ENCODE measurements at places on chromosomes 3 and 15.

DNA sequence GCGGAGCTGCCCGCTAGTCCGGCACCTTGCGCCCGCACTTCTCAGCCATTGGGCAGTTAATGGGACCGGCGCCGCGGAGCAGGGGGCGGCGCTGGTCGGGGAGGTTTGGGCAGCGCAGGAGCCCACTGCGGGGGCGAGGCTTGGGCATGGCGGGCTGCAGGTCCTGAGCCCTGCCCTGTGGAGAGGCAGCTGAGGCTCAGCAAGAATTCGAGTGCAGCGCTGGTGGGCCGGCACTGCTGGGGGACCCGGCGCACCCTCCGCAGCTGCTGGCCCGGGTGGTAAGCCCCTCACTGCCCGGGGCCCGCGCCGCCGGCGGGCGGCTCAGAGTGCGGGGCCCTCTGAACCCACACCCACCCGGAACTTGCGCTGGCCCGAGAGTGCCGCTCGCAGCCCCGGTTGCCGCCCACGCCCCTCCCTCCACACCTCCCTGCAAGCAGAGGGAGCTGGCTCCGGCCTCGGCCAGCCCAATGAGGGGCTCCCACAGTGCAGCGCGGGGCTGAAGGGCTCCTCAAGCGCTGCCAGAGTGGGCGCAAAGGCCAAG is 835.0 kb downstream of the TBL1XR1 start:
- no peak for DNase-seq

DNA sequence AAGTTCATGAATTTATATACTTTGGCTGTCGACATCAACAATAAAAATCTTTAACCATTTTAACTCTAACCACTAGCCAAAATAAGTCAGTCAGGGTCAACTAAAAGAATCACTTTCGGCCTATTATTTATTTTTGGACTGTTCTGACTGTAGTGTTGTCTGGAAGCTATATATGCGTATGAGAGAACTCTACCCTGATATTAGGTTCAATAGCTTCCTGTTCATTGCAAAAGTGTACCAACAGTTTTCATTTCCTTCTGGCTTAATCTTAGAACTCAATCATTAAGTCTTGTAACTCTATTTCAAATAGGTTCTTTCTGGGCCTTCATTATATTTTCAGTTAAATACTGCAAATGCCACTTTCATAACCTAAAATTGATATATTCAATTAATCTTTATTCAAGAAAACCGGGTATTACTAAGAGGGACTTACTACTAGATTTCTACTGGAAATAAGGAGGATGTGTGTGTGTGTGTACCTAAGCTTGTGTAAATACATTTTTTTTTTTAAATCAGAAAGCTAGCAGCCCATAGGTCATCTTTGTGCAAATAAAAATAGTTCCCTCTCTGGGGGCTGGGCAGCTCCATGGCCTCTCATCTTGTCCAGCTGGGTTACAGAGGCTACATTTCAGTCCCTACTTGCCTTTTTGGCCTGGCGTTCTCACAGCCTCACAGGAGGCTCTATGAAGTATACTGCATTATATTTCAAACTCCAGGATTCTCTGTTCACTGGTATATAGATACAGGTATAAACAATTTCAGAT is 5.8 kb downstream of the SERPINI2 start:
- DNase-seq = no peak

- DNase-seq = peak; percentile 45
These were observed 21.0 kb upstream of the PLXNA1 start for GRCh38 chr3:126961791-126962461.

DNA sequence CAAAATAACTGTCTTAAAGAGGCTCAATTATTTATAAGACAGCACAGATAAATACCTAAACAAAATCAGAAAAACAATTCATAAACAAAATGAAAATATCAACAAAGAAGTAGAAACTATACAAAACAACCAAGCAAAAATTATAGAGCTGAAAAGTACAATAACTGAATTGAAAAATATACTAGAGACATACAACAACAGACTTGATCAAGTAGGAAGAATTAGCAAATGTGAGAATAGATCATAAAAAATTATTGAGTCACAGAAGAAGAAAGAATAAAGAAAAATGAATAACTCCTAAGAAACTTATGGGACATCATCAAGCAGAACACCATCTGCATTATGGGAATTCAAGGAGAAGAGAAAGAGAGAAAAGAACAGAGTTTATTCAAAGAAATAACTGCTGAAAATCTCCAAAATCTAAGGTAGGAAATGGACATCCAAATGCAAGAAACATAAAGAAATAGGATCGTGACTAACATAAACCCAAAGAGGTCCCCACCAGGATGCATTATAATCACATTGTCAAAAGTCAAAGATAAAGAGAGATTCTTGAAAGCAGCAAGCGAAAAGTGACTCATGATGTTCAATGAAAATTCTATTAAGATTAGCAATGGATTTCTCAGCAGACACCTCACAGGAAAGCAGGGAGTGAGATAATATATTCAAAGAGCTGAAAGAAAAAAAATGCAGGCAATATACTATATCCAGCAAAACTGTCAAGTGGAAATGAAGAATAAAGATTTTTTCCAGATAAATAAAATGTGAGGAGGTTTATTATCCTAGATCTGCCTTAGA is 85.9 kb downstream of the DCLK3 start:
- DNase-seq = no peak

- DNase-seq = no peak
These were observed 220.1 kb downstream of the PYDC2 start for GRCh38 chr3:191680989-191681597.

DNA sequence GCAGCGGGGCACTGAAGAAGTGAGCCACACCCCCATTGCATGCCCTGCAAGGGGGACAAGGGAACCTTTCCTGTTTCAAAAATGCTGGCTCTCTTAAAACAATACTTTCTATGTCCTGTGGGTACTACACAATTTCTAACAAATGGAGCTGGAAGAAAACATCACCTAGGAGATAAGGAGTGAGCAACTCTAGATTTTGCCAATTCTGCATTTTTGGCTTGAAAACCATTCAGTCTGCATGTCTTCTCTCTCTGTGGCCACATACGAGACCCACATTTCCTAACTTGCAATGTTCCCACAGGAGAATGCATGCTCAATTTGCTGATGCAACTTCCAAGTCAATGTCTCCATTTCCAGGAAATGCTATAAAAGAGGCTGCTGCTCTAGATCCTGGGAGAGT is 662.0 kb downstream of the SQOR start:
- DNase-seq = no peak

DNA sequence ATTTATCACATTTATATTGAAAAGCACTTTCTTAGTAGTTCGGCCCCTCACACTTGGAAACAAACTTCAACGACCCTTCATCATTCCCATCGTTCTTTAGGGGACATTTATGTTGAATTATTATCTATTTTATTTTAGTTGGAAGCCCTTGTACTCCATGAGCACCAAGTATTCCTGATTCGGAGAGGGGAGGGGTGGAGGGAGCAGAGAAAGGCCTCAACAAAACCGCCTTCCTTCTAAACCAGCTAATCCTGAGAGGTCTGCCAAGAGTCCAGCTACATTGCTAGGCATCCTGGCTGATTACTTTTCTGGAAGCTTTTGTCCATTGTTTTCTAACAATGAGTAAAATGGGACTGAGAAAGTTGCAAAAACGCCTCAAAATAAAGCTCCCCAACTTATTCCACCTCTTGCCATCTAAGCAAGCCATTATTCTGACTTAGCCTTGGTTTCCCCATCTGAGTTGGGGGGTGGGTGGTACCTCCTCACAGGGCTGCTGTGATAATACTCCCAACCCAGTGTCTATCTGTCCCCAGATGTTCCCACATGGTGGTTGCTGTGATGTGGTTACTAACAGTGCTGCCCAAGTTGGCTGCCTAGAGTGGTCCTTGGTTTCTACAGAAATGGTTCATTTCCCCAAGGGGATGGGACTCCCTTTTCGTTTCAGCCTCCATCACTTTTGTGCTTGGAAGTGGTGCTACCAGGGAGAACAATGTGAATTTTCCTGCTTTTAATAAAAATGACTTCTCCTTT is 1.2 kb upstream of the TMEM158 start:
- no peak for DNase-seq

DNA sequence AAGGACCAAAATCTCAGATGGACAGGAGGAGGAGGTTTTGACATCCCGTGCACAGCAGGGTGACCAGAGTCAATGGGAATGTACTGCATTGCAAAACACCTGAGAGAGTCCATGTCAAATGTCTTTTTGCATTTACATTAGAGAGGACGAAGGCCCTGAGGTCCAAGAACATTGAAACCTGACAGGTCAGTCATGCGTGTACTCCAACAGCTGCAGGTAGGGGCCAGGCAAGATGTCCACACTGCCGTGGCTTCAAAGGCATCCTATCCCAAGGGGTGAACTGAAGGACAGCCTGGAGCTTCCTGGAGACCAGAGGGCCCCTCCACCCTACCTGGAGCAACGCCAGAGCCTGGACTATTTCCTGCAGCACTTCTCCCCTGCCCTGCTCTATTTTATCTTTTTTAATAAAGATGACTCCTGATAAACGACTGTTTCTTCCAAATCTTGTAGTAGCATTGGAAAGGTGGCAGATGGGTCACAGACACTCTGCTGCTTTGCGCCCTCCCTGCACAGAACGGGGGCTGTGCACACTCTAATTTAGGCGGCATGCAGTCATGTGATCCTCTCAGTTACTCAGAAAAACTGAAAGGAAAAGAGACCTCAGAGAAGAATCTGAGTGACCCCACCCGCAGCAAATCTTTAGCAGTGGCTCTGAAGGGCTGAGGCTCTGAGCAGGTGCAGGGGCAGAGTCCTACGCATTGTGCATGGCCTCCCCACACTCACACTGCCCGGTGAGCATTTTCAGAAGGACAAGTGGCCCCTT is 68.2 kb downstream of the HMCES start:
- DNase-seq = no peak

GRCh38 chr15:40006646-40007045 is 32.3 kb downstream of the SRP14 start:
- DNase-seq = no peak

GRCh38 chr15:98904544-98904943 is 103.0 kb downstream of the PGPEP1L start:
- DNase-seq = no peak

DNA sequence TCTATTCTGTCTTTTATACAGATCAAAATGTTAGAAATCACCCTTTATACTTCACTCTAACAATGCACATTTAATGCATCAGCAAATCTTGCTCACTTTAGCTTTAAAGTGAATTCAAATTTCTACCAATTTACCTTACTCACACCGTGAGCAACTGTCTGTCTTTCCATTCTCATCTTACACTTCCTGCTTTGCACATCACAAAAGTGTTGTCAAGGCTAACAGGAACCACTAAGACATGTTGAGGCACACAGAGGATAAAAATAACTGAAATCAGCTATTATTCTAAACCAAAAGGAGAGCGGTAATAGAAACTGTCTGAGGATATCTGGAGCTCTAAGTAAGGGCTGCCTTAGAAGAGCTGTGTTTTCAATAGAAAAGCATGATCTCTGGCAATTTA is 519.9 kb downstream of the ZBBX start:
- DNase-seq = no peak

DNA sequence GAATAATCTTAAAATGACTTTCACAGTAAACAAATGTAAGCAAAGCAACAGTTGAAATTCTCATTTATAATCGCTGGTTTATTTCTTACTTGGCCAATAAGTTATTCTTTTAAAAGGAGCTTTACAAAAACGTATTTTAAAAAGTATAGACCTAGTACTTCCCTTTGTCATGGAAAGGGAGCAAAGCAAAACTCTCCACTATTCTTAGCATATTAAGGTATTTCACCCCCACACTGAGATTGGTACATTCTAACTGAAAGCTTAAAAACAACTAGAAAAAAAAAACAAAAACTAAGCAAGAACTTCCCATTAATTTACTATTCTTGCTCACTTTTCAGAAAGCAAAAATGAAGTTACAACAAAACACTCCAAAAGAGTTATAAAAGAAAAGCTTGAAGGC is 1.5 kb downstream of the ATG3 start:
- no peak for DNase-seq

GRCh38 chr3:33437556-33438283 is 2.5 kb downstream of the UBP1 start:
- no peak for DNase-seq

DNA sequence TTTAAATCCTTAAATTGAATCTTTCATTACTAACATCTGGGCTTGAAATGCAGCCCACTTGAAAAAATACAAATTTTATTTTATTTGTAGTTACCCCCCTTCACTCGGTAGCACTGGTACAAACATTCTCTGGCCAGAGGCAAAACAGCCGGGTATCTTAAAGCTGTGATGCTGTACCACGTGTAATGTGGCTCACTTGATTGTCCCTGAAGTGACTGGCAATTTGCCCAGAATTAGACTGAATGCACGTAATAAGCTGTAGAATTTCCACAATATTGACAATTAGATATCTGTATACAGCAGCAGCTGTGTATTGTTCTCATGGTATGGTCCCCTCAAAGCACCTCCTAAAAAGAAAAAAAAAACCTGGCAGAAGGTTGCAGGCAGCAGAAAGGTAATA is 192.8 kb upstream of the TBC1D5 start:
- DNase-seq = no peak

DNA sequence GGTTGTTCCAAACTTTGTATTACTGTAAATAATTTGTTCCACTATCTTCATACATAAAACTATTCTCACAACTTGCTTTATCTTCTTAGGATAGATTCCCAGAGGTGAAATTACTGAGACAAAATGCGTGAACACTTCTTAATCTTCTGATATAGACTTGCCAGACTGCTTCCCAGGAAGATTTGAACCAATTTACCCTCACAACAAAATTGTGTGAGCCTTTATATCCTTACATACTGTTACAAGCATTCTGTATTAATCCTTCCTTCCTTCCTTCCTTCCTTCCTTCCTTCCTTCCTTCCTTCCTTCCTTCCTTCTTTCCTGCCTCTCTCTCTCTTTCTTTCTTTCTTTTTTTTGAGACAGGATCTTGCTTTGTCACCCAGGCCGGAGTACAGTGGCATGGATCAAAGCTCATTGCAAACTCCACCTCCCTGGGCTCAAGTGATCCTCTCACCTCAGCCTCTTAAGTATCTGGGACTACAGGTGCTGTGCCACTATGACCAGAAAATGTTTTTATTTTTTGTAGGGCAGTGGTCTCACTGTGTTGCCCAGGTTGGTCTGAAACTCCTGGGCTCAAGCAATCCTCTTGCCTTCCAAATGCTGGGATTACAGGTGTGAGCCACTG is 57.1 kb upstream of the SSR3 start:
- no peak for DNase-seq

- DNase-seq = no peak
These were observed 4.1 kb upstream of the ECT2 start for GRCh38 chr3:172746475-172746874.

DNA sequence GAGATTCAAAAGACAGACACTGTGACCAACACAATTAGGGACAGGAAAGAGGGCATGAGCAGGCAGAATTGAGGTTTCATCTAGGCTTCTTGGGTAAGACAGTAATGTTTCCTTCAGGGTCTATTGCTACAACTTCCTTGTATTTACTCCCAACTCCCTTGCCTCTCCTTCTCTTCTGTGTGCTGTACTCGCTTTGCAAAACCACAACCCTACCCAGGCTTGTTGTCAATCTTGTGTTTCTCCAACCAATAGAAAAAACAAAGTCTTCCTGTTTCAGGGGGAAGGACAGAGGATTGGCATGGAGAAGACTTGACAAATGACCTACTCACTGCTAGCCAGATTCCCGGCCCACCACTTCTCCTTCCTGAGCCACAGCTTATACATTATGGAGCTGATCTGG is 36.3 kb upstream of the MASP1 start:
- no peak for DNase-seq

- no peak for DNase-seq
These were observed 69.7 kb upstream of the MME start for GRCh38 chr3:155010416-155010815.

- DNase-seq = no peak
These were observed 23.5 kb downstream of the DTWD1 start for GRCh38 chr15:49644364-49644794.

All from uterus (tissue), 4 donors.